ENCODE measurements at places on chromosomes 7 and 10. TPM values are rescaled to one million over a fixed set of nuclear protein-coding genes. Genes with fewer than 3 reads are reported as not detected.

The INA gene
- total RNA-seq, result not detected

The CALCR gene
- total RNA-seq, result not detected

The TMEM225B gene
- not detected for total RNA-seq

The GRID2IP gene
- total RNA-seq, result not detected

The ACHE gene
- total RNA-seq, result 0.27 TPM

The TFPI2 gene
- total RNA-seq, result not detected

The ADCYAP1R1 gene
- total RNA-seq, result 1.4 TPM

The COBL gene
- total RNA-seq, result 1.2 TPM

The TMEM176B gene
- 0.07 TPM for total RNA-seq

The KCNIP2 gene
- 1.2 TPM for total RNA-seq

The NODAL gene
- total RNA-seq, result 0.37 TPM

The NRCAM gene
- total RNA-seq, result 14.6 TPM

The DTX2 gene
- 24.4 TPM for total RNA-seq

The ADIRF gene
- 0.77 TPM for total RNA-seq

DNA sequence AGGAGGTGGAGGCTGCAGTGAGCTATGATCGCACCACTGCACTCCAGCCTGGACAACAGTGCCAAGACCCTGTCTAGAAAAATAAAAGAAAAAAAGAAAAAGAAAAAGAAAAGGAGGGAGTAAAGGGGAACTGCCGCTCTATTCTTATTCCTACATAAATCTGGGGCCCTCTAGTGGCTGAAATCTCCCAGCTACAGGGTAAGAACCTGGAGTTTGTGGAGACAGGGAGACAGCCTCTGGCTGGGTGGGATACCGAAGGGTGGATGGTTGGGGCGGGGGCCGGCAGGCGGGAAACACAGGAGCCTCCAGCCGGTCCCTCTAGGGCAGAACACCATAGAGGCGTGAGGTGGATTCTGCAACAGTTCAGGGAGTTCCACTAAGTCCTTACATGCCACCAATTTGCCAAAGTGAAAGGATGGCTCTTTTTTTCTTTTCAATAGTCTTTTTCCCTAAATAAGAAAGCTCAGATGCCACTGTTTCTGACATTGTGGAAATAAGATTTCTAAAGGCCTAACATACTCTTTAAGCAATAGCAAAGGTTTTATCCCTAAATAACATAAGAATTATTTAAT lies 117.3 kb downstream of the SVIL start:
- peak; percentile 34 for DNase-seq

GRCh38 chr10:92619368-92619767 lies 26.4 kb downstream of the KIF11 start:
- DNase-seq, result no peak

GRCh38 chr10:33286157-33286934 lies 48.1 kb downstream of the NRP1 start:
- DNase-seq, result no peak

GRCh38 chr10:33993917-33994316 lies 659.5 kb upstream of the NRP1 start:
- no peak for DNase-seq

DNA sequence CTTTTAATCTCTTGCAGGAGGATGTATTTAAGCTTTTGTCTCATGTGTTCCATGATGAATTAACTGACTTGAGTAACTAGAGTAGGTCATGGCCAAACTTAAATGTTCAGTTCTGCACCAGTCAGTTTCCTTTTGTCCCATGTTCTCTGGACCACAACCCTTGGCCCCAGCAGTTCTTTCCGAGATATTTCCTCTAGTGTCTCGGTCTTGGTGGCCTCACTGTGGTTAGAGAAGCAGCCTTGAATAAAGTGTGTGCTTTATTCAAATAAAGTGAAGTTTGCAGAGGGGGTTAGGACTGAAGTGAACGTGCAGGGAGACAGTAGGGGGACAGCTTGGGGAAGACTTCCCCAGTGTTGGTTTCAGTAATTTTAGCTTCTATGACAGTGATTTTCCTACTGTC lies 9.3 kb downstream of the ZNF212 start:
- DNase-seq, result no peak

GRCh38 chr7:75962607-75963380 lies 31.6 kb downstream of the TMEM120A start:
- no peak for DNase-seq

GRCh38 chr10:122875843-122876466 lies 3.4 kb downstream of the FAM24B start:
- DNase-seq, result no peak

GRCh38 chr10:34145715-34146114 lies 669.4 kb downstream of the PARD3 start:
- DNase-seq, result peak; percentile 12

GRCh38 chr7:1888425-1888824 lies 218.3 kb downstream of the ELFN1 start:
- DNase-seq, result no peak

DNA sequence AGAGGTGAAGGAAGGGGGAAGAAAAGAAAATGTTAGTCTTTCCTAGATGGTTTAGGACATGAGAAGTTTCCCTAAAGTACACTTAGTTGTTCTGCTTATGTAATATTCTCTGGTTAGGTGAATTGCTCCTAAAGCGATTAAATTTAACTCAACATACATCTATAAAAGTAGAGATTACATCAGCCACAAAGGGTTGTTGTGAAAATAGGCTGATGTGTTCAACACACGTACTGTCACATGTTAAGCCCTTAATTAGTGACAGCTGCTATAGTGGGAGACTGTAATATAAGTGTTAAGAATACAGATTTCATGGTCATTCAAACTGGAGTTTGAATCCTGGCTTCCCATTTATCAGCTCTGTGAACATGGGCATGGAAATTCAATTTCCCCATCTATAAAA lies 12.8 kb downstream of the HECTD2 start:
- no peak for DNase-seq

DNA sequence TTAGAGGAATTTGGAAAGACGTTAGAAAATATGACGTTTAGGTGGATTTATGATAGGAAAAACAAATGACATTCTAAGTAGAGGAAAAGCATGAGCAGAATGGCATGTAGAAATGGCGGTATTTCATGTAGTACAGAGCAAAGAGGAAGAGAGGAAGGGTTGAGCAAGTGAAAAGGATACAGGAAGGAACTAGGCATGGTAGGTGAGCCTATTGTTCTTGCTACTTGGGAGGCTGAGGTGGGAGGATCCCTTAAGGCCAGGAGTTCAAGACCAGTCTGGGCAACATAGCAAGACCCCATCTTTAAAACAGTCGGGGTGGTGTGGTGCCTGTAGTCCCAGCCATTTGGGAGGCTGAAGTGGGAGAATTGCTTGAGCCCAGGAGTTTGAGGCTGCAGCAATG lies 1.2 kb downstream of the GTPBP10 start:
- no peak for DNase-seq

- DNase-seq, result no peak
Observed at GRCh38 chr10:113641702-113642101, 22.1 kb downstream of the NRAP start.

GRCh38 chr7:2173189-2173827 lies 59.4 kb downstream of the MAD1L1 start:
- DNase-seq, result no peak

- DNase-seq, result no peak
Observed at GRCh38 chr7:26097837-26098668, 53.9 kb upstream of the NFE2L3 start.

DNA sequence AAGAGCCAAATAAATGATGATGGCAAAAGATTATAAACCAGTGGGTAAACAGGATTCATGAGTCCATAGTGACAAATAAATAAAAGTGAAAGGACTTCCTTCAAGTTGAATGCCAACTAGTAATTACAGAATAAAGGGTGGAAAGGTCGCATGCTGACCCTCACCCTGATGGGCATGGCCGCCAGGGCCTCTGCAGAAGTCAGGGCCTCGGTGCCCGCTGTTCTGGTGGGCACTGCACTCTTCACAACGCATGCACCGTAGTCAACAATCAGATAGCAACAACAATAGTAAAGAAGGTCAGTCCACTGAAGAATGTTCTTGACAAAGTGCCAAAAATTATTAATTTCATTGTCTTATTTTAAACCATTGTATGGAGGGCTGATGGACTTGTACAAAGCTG lies 123.2 kb upstream of the LANCL2 start:
- no peak for DNase-seq

- no peak for DNase-seq
Observed at GRCh38 chr7:14793151-14793550, 109.4 kb downstream of the DGKB start.

- no peak for DNase-seq
Observed at GRCh38 chr7:99621271-99621670, 4.5 kb downstream of the ZSCAN25 start.

- DNase-seq, result no peak
Observed at GRCh38 chr10:65083222-65083621, 1562.0 kb downstream of the REEP3 start.

DNA sequence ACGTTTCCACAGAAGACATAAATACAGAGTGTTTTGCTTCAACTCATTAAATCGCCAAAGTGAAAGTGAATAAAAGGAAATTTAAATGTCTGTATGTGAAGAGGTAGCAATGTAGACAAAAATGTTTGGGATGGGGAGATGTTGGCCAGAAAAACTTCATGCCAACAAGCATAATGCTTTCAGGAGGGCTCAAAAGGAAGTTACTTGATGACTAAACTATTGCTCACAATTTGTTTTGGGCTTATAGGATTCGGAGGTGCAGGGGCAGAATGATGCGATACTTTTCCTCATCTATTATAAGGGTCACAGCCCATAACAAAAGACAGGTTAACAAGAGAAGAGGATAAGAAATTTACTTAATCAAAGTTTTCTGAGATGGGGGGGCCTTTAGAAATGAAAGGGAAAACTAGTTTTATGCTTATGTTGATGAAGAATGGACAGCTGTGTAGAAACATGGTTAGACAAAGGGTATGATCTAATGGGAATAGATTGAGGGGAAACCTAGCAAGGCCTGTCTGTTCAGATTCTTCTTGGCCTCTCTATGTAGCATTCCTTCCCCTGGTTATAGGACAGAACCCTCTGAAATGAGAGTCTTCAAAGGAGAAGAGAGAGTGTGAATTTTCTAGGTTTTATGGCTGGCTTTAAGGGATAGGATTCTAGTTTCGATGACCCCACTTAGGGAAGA lies 898.6 kb downstream of the LRMDA start:
- peak; percentile 82 for DNase-seq

DNA sequence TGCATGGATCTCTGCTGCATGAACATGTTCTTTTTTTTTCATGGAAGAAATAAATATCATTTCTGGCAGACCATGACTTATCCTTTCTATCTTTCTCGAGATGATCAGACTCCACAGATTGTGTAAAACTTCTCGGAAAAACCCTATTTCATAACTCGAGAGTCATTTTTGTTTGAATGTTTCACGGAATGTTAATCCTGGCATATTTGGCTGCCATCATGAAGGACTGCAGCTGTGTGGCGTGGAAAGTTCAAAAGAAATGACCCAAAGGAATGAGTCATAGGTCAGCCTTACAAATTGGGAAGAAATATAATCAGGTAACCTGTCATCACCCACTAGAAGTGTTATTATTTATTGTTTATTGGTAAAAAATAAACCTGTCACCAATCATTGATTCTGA lies 566.8 kb downstream of the SDK1 start:
- DNase-seq, result no peak

DNA sequence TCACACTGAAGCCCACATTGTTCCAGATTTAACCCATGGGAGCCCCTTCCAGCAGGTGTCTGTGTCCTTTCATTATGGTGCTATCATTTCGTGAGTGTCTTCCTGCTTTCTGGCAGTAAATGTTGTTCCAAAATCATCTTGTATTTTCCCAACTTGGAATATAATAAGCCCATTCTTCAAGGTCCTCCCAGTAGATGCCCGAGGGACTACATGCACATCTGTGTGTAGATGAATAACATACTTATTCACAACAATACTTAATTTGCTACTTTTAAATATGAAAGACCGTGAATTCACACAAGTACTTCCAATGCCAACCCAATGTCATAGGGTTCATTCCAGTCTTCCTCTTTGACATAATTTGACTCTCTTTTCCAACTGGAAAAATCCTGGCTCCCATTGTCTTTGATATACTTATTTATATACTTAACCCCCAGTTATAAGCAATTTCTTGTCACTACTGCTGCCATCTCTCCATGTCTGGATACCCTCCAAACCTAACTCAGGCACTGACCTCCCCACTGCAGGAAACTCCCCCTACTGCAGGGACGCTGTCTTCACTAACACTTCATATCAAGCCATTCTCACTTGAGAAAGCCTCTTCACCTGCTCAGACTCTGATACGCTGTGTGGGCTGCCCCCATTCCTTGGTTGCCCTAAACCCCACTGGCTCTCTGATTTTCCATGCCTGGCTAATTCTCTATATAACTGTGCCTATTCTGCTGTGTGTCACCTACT lies 1119.2 kb downstream of the CNTNAP2 start:
- DNase-seq, result no peak

DNA sequence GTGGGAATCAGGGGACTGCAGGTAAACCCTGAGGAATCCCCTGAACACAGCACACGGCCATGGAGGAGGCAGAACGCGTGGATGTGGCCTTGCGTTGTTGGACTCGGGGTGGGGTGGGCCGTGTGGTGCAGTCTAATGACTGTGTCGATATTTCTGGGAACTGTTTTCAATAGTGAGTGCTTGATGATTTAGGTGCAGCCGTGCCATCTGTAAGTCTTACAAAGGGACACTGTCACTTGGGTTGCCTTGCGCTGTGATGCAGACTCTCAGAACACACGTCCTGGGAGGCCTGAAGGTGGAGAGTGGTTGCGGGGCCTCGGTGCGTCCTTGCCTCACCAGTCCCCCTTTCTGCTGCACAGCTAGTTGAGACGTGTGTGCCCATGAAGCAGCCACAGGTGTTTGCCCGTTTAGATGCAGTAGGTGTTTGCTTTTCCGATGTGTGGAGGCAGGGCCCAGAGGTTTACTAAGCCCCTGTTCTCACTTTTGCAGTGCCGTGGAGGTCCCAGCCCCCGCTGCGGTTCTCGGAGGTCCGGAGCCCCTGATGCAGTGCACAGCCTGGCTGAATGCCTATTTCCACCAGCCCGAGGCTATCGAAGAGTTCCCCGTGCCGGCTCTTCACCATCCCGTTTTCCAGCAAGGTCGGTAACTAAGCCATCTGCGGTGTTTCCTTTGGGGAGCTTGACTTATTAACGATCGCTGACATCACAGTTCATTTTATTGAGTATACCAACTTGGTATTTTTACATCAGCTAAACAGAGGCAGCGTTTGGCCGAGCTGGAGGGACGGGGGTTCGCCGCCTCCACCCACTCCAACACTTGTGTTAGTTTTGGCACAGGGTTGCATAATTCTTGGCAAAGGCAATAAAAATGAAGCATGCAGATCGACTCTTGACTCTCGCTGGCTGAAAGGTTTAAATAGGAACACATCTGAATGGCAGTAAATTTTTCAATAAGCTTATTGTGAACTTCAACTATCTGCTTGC lies 240.7 kb downstream of the MGMT start:
- no peak for DNase-seq

GRCh38 chr7:26777385-26777784 lies 87.0 kb downstream of the SKAP2 start:
- no peak for DNase-seq

GRCh38 chr10:100791369-100792058 lies 46.1 kb downstream of the PAX2 start:
- DNase-seq, result no peak

GRCh38 chr7:27971171-27971812 lies 209.3 kb downstream of the JAZF1 start:
- no peak for DNase-seq

- DNase-seq, result no peak
Observed at GRCh38 chr10:80206277-80206655, 929 bp upstream of the ANXA11 start.

GRCh38 chr7:92835851-92836488 lies 403 bp downstream of the CDK6 start:
- no peak for DNase-seq

GRCh38 chr10:26938578-26938977 lies 77.8 kb upstream of the ABI1 start:
- DNase-seq, result peak; percentile 39

All from HT1080 (cell line).